ENCODE measurements at places on chromosomes 16 and 17.
A peak's percentile ranks its signal among the peaks of the same experiment; 100 is the strongest.

DNA sequence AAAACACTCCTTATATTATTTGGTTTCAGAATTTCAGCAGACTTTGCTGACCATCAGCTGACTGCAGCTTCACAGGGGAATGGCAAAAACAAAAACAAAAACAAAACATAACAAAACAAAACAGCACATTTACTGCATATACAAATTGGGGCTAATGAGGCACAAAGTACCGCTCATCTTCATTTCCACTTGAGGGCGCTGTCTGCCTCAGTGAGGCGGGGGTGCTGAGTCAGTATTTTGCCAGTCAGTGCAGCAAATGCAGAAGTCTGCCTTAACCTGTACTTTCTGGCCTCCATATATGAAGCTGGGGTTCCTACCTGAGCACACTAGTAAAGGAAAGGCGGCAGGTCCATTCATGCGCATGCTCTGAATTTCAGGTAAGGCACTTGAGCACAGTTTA, 13.5 kb upstream of the DYNLRB2 start:
- DNase-seq, result no peak

DNA sequence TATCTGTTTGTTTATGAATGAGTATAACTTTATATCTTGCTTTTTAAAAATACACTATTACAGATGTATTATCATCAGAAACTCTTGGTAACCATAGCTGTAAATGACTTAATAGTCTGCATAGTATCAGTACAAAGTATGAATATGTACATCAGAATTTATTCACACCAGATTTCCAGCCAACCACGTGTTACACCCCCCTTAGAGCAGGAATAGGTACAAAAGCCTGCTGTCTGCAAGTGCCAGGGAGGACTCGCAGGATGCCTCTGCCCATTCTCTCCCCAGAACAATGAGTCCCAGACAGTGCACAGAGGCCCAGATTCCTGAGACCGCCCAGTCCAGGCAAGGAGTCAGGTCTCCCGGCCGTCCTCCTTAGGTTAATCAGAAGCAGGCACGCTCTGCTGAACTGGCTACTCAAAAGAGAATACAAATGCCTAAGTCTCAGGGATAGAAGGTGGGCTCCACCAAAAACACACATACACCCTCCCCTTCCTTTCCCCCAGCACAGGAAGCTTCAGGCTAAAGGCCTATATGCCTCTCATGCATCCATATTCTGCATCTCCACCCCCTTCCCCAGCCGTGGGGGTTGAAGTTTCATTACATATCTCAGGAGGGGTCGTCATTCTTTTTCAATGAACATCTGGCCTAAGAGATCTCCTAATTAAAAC, 159.1 kb upstream of the CDH11 start:
- DNase-seq, result no peak

- no peak for DNase-seq
Observed at GRCh38 chr17:75758131-75758905, 6.7 kb downstream of the GALK1 start.

- no peak for DNase-seq
Observed at GRCh38 chr16:4649744-4650442, 25.3 kb downstream of the MGRN1 start.

DNA sequence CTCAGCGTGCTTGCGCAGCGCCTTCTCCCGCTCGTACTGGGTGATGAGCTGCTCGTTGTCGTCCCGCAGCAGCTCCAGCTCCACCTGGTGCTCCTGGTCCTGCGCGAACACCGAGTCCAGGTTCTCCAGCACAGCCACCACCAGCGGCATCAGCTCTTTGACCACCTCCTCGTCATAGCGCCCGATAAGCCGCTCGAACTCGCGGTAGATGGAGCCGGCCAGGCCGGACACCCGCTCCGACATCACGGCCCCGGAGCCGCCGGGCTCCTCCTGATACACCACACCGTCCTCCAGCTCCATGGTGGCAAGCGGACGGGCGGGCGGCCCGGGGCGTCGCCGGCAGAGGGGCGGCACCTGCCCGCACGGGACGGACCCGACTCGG, 320 bp downstream of the SPAG9 start:
- DNase-seq, result peak; percentile 3

DNA sequence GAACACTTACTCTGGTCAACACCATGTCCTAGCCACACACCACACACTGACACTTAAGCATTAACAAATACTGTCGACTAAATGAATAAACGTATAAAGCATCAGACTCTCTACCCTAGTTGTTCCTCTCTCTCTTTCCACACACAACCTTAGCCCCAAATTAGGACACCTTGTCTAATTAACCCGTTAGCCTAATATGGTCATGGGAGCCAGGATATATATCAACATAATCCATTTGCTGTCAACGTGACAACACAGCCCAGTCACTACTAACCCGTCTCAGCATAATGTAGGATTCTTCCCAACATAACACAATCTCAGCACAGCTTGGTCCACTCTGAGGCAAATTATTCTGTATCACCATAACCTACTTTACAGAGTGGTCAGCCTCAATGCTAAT, 2.2 kb downstream of the DVL2 start:
- DNase-seq, result no peak

- no peak for DNase-seq
Observed at GRCh38 chr16:48812856-48813255, 202.9 kb upstream of the N4BP1 start.

DNA sequence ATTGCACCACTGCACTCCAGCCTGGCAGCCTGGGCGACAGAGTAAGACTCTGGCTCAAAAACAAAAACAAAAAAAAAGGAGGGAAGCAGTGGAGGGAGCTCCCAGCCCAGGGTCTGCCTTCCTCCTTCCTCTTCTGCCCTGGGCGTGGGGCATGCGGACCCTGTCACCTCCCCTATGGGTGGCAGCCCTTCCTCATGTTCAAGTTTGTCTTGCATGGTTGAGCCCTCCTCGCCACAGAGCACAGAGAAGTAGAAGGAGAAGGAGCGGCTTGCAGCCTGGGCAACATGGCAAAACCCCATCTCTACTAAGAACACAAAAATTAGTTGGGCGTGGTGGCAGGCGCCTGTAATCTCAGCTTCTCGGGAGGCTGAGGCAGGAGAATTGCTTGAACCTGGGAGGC, 21.4 kb upstream of the TIMP2 start:
- DNase-seq, result no peak

- no peak for DNase-seq
Observed at GRCh38 chr17:39889200-39889599, 21.2 kb downstream of the ZPBP2 start.

- no peak for DNase-seq
Observed at GRCh38 chr16:72878301-72879269, 169.3 kb downstream of the ZFHX3 start.

DNA sequence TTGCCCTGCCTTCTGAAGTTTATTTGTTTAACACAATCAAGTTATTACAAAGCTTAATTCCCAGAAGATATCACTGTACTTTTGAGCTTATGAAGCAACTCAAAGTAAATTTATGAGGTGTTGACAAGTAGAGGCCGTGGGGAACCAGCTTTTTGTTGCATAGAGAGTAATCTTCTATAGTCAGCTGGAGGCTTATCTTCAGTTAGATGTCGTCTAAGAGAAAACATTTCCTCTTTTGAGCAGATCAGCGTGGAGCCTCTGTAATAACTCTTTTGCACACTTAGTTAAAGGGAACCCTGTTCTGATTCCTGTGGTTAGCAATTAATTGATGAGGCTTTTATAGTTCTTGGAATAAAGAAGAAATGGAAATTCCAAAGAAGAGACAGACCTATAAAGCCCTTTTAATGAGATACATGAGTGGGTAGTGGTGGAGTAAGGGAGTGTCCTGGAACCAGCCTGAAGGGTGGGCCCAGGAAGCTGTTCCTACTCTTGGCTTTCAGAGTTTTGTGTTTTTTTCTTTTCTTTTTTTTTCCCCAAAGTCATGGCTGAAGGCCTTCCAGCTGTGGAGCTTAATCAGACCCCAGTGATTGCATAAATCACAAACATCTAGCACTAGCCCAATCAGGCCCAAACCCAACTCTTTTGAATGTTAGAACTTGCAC, 28.9 kb upstream of the MAP3K14 start:
- DNase-seq, result no peak

DNA sequence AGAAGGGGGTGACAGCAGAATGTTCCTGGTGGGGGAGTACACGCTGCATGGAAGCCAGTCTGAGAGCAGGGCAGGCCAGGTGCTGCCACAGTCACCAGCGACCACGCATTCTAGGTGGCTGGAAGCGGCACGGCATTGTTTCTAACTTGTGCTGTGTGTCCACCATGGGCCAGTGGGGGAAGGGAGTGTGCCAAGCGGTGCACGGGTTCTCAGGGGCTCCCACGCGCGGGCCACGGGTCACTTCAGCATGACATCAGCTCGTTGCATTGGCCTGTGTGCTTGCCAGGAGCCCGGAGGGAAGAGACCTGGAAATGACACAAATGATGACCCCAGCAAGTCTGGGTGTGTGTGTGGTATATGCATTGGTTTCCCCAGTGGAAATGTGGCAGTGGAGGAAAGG, 164.9 kb upstream of the PLCG2 start:
- DNase-seq, result no peak

DNA sequence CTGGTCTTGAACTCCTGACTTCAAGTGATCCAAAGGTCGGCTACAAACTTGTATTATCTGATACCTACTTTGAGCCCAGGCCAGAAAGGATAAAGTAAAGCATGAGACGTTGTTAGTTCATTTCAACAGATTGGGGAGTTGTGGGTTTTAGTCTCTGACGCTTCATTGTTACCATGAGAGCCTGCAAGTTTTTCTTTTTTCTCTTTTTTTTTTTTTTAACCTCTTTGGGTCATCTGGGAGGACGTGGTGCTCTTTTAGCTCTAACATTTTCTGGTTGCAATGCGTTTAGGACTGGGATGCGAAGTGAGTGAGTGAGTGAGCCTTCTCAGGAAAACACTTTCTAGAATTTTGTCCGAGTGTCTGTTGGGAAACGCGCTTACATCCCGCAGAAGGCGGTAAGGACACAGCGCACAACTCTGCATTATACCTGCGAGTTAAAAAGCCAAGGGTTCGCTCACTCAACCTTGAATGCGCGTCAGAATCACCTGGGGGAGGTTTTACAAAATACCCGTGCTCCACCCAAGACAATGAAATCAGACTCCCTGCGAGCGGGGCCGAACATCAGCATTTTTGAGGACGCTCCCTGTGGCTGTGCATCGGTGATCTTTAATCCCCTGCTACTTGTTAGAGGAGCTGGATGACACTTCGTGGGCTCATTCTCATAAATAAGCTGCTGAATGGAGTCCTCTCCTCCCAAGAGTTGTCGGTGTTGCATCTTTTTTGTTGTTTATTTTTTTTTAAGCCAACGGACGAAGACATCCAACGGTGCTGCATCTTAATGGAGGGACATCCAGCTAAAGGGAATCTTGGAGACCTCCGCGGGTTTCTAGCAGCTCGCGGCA, 629 bp upstream of the RNF135 start:
- no peak for DNase-seq

DNA sequence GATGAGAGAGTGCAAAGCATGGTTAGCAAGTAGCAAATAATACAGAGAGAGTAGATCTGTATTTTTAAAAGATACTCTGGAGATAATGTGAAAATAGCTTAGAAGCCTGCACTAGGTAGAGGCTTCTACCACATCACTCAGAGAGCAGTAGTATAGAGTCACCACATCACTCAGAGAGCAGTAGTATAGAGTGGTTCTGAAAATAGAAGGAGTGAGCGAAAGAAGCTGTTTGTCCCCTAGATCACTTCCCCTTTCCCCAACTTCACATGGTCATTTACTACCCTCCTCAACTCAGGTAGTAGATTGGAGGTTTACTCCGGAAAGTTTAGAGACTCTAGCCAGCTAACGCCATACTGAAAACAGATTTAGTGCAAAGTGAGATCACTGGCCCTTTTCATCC, 17.1 kb downstream of the DGKE start:
- no peak for DNase-seq

DNA sequence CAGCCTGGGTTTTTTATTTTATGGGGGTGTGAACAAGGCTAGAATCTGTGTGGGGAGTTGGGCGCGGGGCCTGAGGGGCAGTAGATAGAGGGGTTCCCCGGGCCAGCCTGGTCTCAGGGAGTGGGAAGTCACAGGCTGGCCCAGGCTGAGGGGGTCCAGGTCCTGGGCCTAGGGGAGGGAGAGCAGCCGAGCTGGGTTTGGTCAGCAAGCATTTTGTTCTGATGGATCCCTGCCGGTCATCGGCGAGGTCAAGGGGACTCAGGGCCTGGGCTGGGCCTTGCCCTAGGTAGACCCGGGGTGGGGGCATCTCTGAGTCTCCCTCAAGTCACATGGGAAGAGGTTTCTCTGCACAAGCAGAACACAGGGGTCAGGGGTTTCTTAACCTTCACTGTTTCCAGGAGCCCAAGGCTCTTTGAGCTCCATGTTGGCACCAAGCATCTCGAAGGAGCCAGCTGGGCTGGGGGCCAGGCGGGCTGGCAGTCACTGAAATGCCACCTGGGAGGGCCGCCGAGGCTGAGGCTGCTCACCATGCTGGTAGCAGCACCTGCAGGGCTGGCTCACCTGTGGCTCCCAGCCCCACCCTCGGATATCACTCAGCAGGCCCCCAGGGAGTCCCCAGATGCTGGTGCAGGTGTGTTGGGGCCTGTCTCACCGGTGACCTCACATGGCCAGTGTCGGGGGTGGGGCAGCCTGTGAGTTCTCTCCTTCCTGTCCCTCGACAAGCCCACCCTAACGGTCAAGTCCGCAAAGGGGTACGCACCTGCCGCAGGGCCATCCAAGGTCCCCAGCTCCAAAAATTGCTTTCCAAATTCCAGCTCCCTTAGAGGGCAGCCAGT, 41.0 kb downstream of the SLC7A5 start:
- no peak for DNase-seq

DNA sequence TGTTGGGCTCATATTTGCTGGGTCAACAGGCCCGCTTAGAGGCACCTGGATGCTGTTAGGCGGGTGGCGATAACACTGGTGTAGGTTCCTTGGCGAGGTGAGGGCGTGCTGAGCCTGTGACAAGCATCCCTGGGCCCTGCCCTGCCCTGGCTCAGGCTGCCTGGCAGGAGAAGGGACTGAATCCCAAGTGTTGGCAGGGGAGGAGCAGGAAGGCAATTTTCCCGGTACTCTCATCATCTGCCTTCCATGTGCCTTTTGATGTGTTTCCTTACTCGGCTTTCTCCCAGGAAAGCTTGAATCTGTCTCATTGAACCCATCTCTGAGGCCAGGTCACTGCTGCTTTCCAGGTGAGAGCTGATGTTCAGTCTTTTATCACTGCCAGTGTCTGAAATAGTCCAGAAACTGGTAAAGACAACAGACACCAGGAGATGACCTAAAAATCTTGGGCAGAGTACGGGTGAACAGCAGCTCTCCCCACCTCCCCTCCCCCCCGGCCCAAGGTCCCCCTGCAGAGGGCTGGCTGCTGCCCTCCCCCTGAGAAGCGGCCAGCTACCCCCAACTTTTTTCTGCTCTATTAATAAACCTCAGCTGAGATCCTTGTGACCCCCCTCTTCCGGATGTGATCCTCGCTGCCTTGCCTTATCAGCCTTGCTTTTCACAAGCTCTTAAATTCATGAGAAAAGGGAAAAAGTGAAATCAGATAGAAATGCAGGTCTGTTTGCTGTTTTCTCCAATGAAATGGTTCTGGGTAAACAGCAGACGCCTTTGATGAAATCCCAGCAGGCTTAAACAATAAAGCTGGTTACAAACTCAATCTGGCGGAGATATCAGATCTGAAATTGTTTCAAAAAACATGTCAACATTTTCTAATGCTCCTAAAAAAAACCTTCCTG, 29.0 kb downstream of the RTN4RL1 start:
- no peak for DNase-seq

- no peak for DNase-seq
Observed at GRCh38 chr16:87926246-87927194, 9.8 kb downstream of the CA5A start.

- no peak for DNase-seq
Observed at GRCh38 chr16:78930561-78930960, 670.0 kb downstream of the MAF start.
